ENCODE measurements at places on chromosomes 4 and X.

GRCh38 chrX:69556060-69557011 is 52.2 kb downstream of the NALF2 start:
- DNase-seq = peak; percentile 52

- no peak for DNase-seq
Observed at GRCh38 chr4:148747721-148748268, 305.6 kb upstream of the NR3C2 start.

- DNase-seq = no peak
Observed at GRCh38 chr4:137454767-137455166, 77.5 kb downstream of the PCDH18 start.

DNA sequence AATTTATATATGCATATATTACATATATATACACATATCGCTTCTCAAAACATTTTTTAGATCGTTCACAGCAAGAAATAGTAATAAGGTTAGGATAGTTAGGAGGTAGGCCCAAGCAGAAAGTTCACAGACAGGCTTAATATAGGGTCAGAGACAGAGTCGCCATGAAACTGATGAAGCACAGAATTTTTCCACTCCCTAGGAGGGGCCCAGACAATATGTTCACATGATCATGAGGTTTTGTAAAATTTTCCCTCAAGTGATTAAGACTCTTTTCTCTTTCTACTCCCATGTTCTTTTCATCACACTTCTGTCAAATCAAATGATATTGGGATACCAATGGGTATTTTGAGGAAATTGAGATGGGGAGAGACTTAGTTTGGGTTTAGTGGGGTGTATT is 5.2 kb upstream of the ENAM start:
- DNase-seq = no peak

- DNase-seq = no peak
Observed at GRCh38 chr4:16467061-16467460, 240.8 kb upstream of the TAPT1 start.

Data from SHP77 (cell line).